Pulmonary artery endothelial cell (primary cell): ENCODE measurements at places on chromosomes 3 and 15. TPM values are rescaled to one million over a fixed set of nuclear protein-coding genes. Genes with fewer than 3 reads are reported as not detected.

The THRB gene
- total RNA-seq, result 0.14 and 0.33 TPM in 2 replicates

DNA sequence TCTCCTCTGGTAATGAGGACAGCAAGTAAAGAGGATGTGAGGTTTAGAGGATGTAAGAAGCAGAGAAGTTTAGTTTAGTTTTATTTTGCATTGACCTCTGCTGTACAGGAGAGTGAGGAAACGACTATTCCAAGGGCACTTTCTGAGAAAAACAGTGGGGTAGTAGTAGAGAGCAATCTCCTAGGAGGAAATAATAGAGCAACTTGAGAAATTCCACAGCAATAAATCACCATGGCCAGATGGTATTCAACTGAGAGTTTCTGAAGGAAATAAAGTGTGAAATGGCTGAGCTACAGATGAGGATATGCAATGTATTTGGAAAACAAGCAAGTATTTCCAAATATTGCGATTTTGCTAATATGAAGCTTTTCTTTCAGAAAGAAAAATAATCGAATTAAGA lies 118.9 kb downstream of the DPH6 start:
- DNase-seq, result peak; percentile 76

The ZNF710 gene
- total RNA-seq, result 14.5 and 16.0 TPM in 2 replicates

DNA sequence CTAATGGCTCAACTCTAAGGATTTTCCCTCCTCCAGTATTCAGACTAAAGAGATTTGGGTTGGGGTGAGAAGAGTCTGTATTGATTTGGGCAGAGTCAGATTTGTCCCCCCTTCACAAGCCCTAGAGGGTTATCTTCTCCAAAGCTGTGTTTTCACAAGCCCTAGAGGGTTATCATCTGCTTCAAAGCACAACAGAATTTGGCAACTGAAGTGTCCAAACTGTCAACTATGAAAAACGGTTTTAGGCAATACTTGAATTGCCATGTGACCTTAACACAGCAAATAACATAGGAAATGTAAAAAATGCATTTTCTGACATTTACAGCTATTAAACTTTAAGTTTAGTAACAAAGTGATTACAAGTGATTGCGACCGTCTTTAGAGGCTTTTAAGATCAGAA lies 119.9 kb downstream of the IMPG2 start:
- no peak for DNase-seq

DNA sequence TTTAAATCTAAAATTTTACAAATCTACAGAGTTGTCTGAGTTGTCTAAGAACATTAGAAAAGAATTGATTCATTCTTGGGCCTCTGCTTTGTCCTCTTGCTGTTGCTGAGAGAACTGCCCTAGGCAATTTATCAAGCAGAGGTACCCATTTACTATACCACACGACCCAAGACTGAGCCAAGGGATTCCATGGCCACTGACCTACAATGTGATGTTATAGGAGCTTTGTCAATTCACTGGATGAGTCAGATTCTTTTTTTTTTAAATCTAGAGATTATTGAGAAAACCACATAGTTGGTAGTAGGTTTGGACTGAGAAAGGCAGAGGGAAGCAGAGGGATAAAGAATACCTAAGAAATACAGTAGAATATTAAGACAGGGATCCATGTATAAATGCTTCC lies 55.3 kb downstream of the TRAT1 start:
- no peak for DNase-seq

The LRTM1 gene
- total RNA-seq, result not detected in 2 replicates

The RBPMS2 gene
- 0.07 TPM in 1 of 2 replicates, not detected in the other for total RNA-seq
